ENCODE measurements at places on chromosomes 7 and 10.

DNA sequence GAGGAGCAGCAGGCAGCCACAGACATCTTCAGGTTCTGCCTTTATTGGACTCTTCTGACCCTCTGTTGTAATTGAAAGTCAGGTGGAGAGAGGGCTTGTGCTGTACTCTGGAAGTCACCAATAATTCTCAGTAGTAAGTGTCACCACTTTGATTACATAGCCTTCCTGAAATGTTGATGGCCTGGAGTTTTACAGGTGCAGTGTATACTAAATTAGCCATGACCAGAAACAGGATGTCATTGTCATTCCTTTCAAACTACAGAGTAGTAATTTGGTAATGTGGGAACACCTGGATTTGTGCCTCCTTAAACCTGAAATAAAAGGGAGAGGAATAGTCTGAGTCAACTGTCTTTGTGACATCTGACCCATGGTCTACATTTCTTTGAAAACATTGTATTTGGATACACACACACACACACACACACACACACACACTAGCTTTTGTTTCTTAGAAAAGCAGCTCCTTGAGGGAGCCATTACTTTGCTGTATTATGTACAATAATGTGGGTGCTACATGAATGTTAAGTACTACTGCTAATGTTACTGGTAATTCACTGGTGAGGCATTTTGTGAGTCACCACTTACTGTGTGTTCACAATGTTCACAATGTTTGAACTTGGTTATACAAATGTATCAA is 19.6 kb downstream of the ARL4A start:
- DNase-seq, result no peak

- DNase-seq, result peak; percentile 33
These were observed 3.5 kb downstream of the NRCAM start for GRCh38 chr7:108452707-108453106.

- peak; percentile 55 for DNase-seq
These were observed 47.4 kb downstream of the ZMYND11 start for GRCh38 chr10:182441-183201.

GRCh38 chr10:3464760-3465405 is 292.3 kb upstream of the PITRM1 start:
- DNase-seq, result no peak

GRCh38 chr7:124084024-124084423 is 51.2 kb upstream of the TMEM229A start:
- peak; percentile 46 for DNase-seq

GRCh38 chr10:103852189-103852711 is 3.1 kb downstream of the SH3PXD2A start:
- no peak for DNase-seq

DNA sequence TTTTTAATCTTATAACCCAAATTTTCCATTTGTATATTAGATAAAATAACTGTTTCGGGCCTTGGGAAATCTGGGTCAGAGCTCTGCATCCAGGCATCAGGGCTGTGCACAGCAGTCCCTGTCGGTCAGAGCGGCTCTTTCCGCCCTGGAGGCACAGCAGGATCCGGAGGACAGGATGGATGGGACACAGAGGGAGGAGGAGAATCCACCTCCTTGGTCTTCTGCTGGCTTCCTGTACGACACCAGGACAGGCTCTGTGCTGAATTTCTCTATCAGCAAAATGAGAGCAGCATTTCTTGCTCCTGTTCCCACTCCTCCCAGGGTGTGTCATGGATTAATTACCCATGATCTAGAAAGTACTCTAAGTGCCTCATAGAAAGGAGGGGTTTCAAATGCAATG is 254.9 kb downstream of the SKAP2 start:
- DNase-seq, result no peak

DNA sequence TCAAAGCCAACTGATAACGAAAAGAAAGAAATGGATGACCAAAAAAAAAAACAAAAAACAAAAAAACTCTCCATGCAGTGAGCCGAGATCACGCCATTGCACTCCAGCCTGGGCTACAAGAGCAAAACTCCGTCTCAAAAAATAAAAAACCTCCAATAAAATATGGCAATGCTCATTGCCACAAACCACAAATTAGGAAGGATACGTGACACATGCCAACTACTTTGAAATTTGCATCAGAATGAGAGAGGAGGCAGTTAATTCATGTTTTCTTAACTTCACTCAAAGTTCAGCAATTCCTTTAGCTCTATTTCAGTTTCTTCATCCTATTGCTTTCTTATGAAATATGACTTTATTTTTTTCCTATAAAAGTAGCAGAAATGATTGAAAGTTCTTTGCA is 398.1 kb upstream of the C7orf33 start:
- DNase-seq, result no peak

Data from kidney capillary endothelial cell (primary cell).